ENCODE measurements at places on chromosomes 2 and 18. TPM values are rescaled to one million over a fixed set of nuclear protein-coding genes. Genes with fewer than 3 reads are reported as not detected.

The FOXD4L1 gene
- polyA plus RNA-seq = 0.39 TPM

The KCNG2 gene
- polyA plus RNA-seq = 0.45 TPM

GRCh38 chr2:100240386-100240785 lies 81.9 kb downstream of the LONRF2 start:
- no peak for DNase-seq

- no peak for DNase-seq
These were observed 156.4 kb downstream of the DSEL start for GRCh38 chr18:67359873-67360838.

- DNase-seq = peak; percentile 36
These were observed 2113.3 kb upstream of the PIK3C3 start for GRCh38 chr18:39841482-39842365.

All from renal cortex interstitium (tissue), 15 donors.